ENCODE measurements at places on chromosomes 6 and 20.

DNA sequence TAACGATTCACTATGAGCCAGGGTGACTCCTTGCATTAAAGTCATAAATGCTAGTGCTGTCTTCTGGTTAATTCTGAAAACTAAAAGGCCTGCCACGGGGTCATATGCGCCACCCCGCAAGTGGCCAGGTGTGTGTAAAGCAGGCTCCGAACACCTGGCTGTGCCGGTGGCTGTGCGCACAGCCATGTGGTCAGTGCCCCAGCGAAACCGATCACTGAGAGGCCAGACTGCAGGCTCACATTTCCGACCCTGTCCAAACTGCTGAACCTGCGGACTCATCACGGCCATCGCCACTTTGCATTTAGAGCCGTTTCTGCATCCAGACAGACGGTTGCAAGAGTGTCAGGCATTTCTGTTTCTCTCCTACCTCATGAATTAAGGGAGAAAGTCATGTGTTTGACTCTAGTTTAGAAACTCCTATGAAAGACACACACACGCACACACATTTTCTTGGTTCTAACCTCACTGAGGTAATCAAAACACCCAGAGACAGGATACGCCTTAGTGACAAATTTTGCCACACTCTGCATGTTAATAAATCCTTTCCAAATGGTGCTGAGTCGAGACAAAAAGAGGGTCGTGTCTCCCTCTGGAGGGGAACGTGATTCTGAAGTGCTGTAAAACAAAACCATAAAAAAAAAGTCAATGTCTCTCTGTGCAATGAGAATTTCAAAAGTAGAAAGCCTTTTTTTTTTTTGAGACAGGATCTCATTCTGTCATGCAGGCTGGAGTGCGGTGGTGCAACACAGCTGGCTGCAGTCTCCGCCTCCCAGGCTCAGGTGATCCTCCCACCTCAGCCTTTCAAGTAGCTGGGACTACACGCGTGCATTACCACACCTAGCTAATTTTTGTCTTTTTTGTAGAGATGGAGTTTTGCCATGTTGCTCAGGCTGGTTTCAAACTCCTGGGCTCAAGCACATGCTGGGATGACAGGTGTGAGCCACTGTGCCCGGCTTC lies 31.0 kb upstream of the TCFL5 start:
- no peak for DNase-seq

- no peak for DNase-seq
Observed at GRCh38 chr6:134398453-134398852, 80.5 kb upstream of the SGK1 start.

DNA sequence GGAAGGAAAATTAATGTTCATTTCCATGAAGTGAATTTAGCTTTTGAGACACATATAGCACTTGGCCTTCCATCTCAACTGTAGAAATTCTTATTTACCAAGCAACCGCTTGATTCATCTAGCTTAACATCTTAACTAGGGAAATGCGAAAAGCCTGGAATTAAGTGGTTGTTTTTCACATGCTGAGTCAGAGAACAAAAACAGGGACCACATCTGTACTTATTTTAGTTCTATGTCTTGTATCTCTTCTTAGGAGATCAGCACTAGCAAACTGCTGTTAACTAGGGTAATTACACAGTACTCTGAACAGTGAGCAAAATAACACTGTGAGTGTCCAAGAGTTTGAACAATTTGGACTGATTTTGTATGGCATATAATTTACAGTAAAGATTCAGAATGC lies 590.9 kb upstream of the NRSN1 start:
- DNase-seq: no peak

DNA sequence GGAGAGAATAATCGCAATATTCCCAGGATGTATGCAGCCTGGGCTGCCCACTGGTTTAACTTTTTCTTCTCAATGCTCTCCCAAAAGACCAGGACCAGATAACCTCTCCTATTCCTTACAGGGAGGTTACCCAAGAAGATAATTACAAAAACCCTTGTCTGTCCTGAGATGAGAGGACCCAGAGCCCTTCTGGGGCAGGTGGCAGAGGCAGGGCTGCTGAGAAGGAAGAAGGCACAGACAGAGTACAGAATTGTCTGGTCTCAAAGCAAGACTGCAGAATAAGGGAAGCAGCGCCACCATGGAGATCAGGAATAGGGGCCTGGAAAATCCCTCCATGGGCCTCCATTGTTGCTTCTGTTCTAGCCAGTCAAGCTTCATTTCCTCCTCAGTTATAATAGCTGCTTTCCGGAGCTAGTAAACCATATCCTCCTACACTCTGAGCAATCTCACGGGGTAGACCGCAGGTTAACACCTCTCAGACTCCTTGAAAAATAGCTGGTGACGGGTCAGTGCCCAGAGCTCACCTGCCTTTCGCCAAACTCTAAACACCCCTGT lies 463 bp upstream of the HLA-DMB start:
- peak; percentile 61 for DNase-seq

DNA sequence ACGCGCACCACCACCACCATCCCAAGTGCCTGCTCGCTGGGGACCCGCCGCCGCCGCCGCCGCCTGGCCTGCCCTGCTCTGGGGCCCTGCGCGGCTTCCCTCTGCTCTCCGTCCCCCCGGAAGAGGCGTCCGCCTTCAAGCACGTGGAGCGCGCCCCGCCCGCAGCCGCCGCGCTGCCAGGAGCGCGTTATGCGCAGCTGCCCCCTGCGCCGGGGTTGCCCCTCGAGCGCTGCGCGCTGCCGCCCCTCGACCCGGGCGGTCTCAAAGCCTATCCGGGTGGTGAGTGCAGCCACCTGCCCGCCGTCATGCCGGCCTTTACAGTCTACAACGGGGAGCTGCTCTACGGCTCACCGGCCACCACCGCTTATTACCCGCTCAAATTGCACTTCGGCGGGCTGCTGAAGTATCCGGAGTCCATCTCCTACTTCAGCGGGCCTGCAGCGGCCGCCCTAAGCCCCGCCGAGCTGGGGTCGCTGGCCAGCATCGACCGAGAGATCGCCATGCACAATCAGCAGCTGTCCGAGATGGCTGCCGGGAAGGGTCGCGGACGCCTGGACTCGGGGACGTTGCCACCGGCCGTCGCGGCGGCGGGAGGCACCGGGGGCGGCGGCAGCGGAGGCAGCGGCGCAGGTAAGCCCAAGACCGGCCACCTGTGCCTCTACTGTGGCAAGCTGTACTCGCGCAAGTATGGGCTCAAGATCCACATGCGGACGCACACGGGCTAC lies 7.2 kb downstream of the PRDM13 start:
- DNase-seq: no peak

- DNase-seq: no peak
Observed at GRCh38 chr20:5279661-5280060, 37.1 kb downstream of the PROKR2 start.

DNA sequence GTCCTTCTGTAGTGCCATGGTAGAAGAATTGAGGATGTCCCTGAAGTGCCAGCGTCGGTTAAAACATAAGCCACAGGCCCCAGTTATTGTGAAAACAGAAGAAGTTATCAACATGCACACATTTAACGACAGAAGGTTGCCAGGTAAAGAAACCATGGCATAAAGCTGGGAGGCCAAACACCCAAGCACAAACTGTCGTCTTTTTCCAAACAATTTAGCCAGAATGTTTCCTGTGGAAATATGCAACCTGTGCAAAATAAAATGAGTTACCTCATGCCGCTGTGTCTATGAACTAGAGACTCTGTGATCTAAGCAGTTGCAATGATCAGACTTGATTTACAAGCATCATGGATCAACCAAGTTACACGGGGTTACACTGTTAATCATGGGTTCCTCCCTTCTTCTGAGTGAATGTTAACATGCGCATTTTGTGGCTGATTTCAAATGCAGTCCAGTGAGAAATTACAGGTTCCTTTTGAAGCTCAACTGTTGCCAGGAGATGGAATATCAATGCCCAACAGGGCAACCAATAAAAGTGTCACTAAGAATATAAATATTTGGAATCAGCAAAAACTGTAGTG lies 674.9 kb downstream of the GRIK2 start:
- no peak for DNase-seq
